SJSA1 (cell line): ENCODE measurements at places on chromosomes 2 and 18. TPM values are rescaled to one million over a fixed set of nuclear protein-coding genes. Genes with fewer than 3 reads are reported as not detected.
A peak's percentile ranks its signal among the peaks of the same experiment; 100 is the strongest.

GRCh38 chr2:134689315-134689714 lies 29.5 kb downstream of the TMEM163 start:
- H3K4me3 ChIP-seq = no peak overlapping the region
- H3K27me3 ChIP-seq = no peaks in the 10 kb centered on the region
- no peaks in the 10 kb centered on the region for H3K4me1 ChIP-seq
- no peaks in the 10 kb centered on the region for H3K36me3 ChIP-seq
- H3K27ac ChIP-seq = no peak overlapping the region

DNA sequence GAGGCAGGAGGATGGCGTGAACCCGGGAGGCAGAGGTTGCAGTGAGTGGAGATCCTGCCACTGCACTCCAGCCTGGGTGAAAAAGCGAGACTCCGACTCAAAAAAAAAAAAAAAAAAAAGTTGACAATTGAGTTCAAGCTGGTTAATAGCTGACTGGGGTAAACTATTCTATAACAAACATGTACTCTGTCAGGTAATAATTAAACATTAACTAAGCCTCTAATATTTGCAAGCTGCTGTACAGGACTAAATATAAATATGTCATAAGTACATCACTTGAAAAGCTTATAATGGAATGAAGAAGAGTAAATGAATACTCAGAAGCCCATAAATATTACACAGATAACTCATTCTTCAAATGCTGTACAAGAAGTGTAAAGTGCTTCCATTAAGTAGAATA lies 190.4 kb upstream of the CRIM1 start:
- H3K4me1 ChIP-seq = no peaks in the 10 kb centered on the region
- no peak overlapping the region for H3K4me3 ChIP-seq
- H3K27ac ChIP-seq = no peak overlapping the region
- peaks cover 6% of the 10 kb centered on the region for H3K27me3 ChIP-seq

The IL36RN gene
- total RNA-seq = not detected in 2 replicates

The INSIG2 gene
- 6.0 and 13.1 TPM in 2 replicates for total RNA-seq

- no peak overlapping the region for H3K27ac ChIP-seq
- no peaks in the 10 kb centered on the region for H3K27me3 ChIP-seq
- H3K4me1 ChIP-seq = no peaks in the 10 kb centered on the region
- no peak overlapping the region for H3K4me3 ChIP-seq
- no peak for DNase-seq
Observed at GRCh38 chr18:33334781-33335180, 105.7 kb downstream of the CCDC178 start.

- no peak overlapping the region for H3K27ac ChIP-seq
- no peak overlapping the region for H3K4me3 ChIP-seq
- peak; percentile 36 for DNase-seq
- H3K36me3 ChIP-seq = no peaks in the 10 kb centered on the region
Observed at GRCh38 chr2:163800951-163801381, 65.2 kb upstream of the FIGN start.

DNA sequence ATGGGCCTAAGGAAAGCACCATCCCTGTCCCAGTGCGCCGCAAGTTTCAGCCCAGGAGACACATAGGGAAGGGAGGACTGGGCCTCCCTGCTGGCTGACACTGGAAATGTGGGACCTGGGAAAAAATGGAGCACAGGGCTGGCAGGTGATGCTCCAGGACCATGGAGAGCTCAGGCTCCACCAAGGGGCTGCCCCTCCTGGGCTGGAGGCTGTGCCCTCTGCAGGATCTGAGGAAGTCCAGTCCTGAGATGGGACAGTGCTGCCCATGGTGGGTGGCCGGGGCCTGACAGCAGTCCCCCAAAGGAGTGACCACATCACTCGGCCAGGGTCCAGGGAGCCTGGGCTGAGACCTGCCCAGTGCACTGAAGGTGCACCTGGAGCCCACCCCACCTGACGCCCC lies 108.6 kb upstream of the TEKT4 start:
- no peak for DNase-seq
- H3K27ac ChIP-seq = no peak overlapping the region
- no peaks in the 10 kb centered on the region for H3K4me1 ChIP-seq
- H3K27me3 ChIP-seq = no peaks in the 10 kb centered on the region
- H3K36me3 ChIP-seq = no peaks in the 10 kb centered on the region
